Activated naive CD8-positive, alpha-beta T cell treated with anti-CD3 and anti-CD28 coated beads for 36 hours (primary cell): ENCODE measurements at places on chromosomes 12 and 14. TPM values are rescaled to one million over a fixed set of nuclear protein-coding genes. Genes with fewer than 3 reads are reported as not detected.

ZDHHC22 gene
- not detected for total RNA-seq

PTGR2 gene
- total RNA-seq = 6.5 TPM

CD163 gene
- total RNA-seq = not detected

SLC5A8 gene
- not detected for total RNA-seq

GDF3 gene
- not detected for total RNA-seq

FSCB gene
- not detected for total RNA-seq

CHGA gene
- not detected for total RNA-seq

SERPINA5 gene
- total RNA-seq = not detected

PPP1R36 gene
- total RNA-seq = 0.25 TPM

ASB2 gene
- total RNA-seq = 29.1 TPM

AMHR2 gene
- not detected for total RNA-seq

RGS6 gene
- total RNA-seq = 0.44 TPM

DACT1 gene
- total RNA-seq = 1.2 TPM

HCAR1 gene
- total RNA-seq = 0.68 TPM

KRT77 gene
- not detected for total RNA-seq

LGR5 gene
- not detected for total RNA-seq

MSRB3 gene
- not detected for total RNA-seq

KLRC4 gene
- total RNA-seq = 2.4 TPM

SYCP3 gene
- 0.21 TPM for total RNA-seq

PRH2 gene
- not detected for total RNA-seq
